ENCODE measurements at places on chromosomes 2 and 18. TPM values are rescaled to one million over a fixed set of nuclear protein-coding genes. Genes with fewer than 3 reads are reported as not detected.

DNA sequence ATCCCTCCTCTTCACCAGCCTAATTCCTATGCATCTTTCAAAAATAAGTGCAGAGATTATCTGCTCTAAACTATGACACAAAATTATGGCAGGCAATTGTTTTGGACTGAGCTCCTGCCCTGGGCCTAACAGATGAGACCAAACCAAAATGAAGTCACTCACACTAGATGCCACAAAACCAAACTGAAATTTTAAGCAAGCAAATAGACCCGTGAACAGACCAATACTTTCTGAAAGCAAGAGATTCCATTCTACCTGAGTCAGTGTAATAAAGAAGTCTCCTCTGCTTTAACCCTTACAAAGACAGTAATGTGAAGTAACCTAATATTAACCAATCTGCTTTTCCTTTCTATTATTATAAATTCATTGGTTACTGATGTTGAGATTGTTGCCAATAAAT lies 84.3 kb downstream of the RIT2 start:
- no peak for DNase-seq

DNA sequence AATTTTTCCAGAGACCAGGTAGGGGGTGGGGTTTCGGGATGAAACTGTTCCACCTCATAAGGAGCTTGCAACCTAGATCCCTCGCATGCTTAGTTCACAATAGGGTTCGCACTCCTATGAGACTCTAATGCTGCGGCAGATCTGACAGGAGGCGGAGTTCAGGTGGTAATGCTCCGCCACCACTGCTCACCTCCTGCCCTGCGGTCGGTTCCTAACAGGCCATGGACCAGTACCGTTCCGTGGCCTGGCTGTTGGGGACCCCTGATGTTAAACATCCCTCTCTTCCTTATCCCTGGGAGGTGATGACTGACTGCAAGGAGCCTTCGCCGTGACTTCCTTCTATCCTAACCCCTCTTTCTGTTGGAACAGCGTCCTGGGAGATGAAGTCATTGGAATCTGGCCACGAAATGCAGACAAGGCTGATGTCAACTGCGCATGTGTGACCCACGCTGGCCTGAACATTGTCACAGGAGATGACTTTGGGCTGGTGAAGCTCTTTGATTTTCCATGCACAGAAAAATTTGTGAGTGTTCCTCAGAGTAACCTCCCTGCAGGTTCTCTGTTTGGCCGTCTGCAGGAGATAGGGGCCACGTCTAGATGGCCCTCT lies 82.4 kb downstream of the RTN4 start:
- no peak for DNase-seq

DNA sequence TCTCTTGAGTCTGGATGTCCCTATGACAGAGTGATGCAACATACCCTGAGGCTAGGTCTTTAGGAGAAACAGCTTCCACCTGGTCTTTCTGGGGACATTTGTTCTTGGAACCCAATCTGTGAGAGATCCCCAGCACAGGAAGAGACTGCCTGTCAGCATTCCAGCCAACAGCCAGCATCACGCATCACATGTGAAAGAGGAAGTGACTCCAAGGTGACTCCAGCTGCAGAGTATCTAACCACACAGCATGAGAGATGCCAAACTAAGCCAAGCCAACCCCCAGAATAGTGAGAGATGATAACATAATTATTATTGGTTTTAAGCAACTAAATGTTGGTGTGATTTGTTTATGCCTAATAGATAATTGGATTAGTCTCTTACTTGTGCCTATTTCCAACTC lies 35.7 kb downstream of the C18orf63 start:
- DNase-seq, result no peak

- no peak for DNase-seq
Observed at GRCh38 chr2:116499389-116499788, 1315.1 kb upstream of the DDX18 start.

- DNase-seq, result peak; percentile 65
Observed at GRCh38 chr2:73033142-73033765, 38.3 kb downstream of the SFXN5 start.

- DNase-seq, result no peak
Observed at GRCh38 chr2:177394594-177394973, 2.0 kb downstream of the AGPS start.

DNA sequence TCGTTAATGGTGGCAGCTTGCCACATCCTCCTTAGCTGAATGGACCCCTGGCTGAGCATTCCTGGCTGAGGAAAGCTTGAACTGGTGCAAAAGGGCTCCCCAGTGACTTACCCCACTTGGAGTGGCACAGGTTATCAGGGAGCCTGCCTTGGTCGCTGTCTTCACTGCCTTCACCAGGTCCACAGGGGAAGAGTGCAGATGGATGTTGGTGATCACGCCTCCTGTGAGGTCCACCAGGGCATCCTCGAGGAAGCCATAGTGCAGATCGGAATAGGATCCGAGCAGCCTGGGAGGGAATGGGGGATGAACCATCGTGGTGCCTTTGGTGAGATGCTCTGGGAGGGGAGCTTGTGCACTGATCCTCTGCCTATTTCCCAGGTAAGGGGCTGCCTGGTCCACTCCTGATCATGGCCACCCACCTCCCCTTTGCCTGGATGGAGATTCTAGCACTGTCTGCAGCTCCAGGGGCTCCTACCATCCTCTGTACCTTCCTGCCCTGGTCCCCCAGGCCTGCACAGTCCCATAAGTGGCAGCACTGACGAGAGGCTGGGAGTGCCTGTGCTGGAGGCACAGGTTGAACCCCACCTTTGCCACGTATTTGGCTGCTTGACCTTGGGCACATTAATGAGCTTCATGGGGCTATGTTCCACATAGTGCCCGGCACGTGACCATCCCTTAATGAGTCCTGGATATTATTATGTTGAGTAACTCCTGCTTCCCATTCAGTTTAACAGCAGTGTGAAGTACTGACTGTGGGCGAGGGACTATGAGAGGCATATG lies 43.0 kb downstream of the CAPN13 start:
- DNase-seq, result no peak

DNA sequence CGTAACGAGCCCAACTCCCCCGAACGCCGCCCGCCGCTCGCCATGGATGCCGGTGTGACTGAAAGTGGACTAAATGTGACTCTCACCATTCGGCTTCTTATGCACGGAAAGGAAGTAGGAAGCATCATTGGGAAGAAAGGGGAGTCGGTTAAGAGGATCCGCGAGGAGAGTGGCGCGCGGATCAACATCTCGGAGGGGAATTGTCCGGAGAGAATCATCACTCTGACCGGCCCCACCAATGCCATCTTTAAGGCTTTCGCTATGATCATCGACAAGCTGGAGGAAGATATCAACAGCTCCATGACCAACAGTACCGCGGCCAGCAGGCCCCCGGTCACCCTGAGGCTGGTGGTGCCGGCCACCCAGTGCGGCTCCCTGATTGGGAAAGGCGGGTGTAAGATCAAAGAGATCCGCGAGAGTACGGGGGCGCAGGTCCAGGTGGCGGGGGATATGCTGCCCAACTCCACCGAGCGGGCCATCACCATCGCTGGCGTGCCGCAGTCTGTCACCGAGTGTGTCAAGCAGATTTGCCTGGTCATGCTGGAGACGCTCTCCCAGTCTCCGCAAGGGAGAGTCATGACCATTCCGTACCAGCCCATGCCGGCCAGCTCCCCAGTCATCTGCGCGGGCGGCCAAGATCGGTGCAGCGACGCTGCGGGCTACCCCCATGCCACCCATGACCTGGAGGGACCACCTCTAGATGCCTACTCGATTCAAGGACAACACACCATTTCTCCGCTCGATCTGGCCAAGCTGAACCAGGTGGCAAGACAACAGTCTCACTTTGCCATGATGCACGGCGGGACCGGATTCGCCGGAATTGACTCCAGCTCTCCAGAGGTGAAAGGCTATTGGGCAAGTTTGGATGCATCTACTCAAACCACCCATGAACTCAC lies 673 bp downstream of the PCBP1 start:
- peak; percentile 80 for DNase-seq

- no peak for DNase-seq
Observed at GRCh38 chr2:109266998-109267854, 138.2 kb downstream of the SH3RF3 start.

DNA sequence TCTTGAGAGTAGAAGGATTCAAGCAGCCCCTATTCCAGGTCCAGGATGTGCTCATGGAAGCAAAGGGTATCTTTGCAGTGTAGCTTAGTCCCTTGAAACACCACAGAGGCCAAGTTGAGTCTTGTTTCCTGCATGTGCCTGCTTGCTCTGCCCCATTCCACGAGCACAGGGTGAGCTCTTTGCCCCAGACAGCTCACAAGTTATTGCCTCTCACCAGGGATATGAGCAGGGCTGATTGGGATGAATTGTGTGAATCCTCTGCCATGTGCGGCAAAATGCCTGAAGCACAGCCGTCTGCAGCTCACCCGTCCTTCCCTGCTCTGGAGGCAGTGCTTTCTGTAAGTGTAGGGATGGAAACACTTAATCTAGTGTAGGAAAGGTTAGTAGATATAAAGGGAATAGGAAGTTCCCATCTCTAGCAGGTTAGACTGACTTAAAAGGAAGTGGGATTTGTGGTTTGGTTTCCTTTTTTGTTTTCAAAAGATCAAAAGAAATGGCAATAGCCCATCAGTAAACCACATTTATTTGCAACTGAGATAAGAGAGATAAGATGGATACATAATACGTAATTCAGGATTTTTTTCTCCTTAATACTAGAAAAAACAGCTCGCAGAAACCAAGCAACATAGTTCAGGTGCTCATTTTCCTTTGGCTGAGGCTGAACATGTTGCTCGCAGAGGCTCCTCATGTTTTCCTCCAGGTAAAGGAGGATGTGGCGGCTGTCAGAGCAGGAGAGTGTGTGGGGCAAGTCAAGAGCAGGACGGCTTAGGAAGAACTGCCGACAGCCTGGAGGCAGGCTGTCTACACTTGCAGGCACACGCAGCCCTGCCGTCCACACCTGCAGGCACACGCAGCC lies 41.4 kb downstream of the TMEM182 start:
- DNase-seq, result no peak

DNA sequence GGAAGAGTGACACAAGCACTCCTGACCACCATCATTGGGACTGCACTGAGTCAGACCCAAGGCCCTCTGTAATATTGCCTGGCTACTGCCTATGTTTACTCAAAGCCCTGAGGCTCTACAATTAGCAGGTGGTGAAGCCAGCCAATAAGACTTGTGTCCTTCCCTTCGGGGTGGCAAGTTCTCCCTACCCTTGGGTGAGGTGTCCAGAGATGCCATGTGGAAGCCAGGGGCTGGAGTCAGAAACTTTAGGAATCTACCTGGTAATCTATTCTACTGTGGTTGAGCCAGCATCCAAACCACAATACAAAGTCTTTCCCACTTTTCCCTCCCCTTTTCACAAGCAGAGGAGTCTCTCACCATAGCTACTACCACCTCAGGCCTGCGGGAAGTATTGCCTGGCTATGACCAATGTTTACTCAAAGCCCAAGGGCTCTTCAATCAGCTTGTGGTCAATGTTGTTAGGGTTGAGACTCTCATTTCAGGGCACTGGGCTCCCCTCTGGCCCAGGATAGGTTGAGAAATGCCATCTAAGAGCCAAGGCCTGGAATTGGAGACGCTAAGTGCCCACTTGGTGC lies 17.6 kb downstream of the DHRS9 start:
- DNase-seq, result no peak

DNA sequence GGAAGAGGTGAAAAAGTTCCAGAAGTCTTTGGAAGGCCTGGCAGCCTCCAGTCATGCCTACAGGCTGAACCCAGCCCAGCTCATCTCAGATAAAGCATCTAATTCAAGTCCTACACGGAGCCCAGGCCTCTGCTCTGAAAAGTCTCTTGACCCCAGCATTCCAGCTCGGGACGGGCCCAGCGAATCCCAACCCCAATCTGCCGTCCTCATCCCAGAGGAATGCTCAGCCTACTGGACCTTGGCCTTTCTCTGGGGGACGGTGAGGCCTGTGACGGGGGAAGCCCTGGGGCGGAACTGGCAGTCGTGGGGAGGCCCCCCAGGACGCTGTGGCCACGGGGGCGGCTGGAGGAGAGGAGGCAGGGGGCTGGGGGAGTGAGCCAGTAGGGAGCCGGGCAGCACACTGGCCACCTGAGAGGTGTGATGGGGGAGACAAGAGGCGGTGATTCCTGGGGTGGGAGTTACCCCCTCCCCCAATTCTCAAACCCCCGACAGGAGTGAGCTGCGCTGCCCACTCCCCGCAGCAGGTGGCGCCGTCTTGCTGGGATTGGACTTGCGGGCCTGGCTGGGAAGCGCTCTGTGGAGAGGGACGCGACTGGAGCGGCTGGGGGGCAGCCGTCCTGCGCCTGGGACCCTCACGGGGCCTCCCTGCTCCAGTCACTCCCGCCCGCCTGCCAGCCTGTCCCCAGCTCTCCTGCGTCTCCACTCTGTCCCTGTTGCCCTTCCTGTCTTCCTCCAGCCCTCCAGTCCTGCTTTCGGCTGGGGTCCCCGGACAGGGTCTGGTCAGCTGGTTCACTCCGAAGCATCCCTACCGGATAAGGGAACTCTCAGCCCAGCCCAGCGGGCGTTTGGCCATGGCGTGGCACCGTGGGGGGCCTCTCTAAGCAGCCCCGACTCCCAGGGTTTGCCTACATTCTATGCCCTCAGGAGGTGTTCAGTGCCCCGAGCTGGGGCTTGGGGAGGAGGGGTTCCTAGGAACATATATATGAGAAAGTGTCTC lies 182.6 kb upstream of the HAAO start:
- DNase-seq, result peak; percentile 88

GRCh38 chr2:152730591-152731333 lies 12.3 kb downstream of the ARL6IP6 start:
- no peak for DNase-seq

DNA sequence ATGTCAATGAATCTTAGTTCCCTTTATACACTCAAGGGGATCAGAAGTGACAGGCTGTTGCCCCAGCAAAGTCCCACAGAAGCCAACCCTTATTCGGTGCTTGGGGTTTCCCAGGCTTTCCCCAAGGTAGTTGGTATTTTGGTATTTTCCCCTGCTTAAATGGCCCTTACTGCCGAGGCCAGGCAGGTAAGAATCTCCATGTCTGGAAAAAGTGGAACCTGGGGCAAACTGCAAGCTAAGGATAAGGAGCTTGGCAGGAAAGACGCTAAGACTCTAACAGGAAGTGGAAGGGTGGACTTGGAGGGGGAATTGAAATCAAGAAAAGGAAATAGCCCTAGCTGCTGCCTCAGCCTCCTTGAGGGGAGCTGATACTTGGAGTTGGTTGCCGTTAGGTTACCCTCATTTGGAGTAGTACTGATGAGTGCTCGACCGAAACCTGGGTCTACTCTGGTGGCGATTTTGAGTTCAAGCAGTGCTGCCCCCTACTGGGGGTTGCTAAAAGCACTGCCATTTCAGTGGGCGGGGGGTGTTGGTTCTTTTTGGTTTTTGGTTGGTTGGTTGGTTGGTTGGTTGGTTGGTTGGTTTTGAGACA lies 3.3 kb upstream of the GPBAR1 start:
- DNase-seq, result no peak

DNA sequence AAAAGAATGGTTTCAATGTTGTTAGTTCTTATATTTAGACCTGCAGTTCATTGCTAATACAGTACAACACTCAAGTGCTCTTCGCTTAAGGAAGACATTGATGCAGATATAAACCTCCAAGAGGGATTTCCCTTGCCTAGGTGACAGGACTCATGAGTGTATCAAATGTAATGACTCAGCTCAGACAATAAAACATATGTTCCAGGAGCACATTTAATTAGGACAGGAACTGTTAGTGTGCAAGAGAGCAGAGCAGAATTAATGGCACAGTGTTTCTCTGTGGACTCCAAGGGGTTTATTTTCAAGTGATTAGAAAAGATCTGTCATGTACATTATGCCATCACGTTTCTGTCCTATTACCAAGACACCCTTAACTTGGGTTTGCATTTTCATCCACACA lies 375.0 kb downstream of the LRRTM4 start:
- DNase-seq, result no peak

NDUFAF7 gene
- total RNA-seq, result 14.0 TPM

UPP2 gene
- not detected for total RNA-seq

CCL20 gene
- total RNA-seq, result 10.2 TPM

SPP2 gene
- total RNA-seq, result not detected

MBP gene
- 47.4 TPM for total RNA-seq

C1QL2 gene
- not detected for total RNA-seq

NBEAL1 gene
- 55.0 TPM for total RNA-seq

Data from mucosa of descending colon (tissue), 3 donors.